ENCODE measurements at places on chromosomes 3 and 15.

DNA sequence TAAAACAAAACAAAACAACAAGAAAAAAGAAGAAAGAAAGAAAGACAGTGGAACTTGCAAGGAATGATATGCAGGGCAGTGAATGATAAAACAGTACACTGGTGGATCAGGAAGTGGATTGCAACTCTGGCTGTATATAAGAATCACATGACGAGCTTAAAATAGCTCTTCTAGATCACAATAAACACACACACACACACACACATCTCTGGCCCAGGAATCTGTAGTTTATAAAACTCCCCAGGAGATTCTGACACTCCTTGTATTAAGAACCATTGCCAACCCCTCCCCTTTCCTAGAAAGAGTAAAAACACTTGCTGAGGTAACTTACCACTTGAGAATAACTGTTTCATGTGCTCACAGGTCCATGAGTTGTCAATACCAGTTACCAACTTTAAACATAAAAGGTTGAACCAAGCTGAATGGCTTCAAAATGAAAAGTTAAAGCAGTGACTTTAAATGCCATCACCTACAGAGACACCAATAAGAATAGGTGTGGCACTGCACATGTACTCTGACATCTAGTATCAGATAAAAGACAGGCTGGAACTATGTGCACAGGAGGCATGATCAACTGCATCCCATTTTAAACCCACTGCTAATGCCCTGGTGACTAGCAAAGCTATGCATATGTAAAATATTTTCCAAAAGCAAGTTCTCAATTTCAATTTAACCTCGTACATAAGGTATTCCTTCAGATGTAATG lies 3.9 kb downstream of the CPOX start:
- DNase-seq, result no peak

GRCh38 chr3:167814441-167814951 lies 79.0 kb downstream of the SERPINI1 start:
- DNase-seq, result no peak

DNA sequence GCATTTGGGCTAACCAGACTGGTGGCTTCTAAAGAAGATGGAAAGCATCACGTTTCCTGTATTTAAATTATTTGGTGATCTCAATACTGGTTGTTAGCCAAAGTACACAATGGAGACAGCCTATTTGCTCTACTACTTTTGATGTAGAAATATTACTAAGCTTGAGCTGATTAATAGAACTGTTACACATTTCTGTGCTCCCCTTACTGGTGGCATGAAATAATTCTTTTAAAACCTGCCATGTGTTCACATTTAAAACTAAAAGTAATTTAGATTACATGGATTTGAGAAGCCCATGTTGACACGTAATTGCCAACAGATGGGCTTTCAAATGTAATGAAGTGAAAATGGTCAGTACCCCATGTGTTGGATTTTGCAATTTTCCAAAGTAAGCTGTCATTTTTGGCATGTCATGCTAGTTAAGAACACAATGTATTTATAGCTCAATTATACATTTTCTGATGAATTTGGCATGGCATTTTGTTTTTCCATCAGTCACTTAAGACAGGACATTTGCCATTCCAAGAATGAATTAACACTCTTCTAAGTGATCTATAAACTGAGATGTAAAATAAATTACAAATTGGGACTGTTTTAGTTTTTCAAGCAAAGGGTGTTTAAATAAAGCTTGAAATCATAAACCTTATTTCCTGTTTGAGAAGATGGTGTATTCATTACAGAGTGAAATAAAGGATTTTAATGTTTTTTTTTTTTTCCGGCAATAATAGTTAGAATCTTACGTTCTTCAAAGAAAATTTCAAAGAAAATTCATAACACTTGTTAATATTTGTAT lies 10.8 kb upstream of the RARRES1 start:
- DNase-seq, result no peak

DNA sequence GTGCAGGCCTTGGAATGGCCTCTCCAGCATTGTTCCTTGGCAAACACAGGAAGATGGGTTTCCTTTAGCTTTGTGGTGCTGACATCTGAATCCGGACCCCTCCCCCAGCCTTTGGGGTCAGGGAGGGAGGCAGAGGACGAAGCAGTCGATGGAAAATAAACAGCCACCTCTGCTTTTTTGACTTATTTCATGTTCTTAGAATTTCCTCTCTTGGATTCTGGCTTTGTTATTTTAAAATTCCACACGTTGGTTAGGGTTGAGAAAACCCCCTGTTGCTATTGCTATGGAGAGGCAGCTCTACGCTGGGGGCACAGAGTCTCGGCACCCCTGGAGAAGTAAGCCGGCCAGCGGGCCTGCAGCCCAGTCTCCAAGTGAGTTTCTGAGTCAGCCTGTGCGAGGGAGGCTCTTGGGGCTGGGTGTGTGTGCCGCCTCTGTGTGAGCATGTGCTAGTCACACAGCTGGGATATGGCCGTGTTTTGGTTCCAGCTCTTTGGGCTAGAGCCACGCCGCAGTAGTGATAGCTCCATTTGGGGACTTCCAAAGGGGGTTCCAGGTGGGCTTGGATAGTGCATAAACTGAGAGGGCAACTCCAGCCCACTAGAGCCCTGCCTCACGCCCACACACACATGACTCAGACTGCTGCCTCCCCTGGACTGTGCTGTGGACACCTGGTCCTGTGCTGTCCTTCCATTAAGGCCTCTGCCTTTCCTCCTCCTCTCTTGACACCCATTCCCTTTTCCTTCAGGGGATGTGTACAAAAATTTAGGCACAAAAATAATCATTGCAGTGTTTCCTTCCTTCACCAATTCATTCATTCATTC lies 58.8 kb downstream of the AMOTL2 start:
- peak; percentile 71 for DNase-seq

- no peak for DNase-seq
Measured at GRCh38 chr15:91679447-91679846, 174.1 kb upstream of the SLCO3A1 start.

DNA sequence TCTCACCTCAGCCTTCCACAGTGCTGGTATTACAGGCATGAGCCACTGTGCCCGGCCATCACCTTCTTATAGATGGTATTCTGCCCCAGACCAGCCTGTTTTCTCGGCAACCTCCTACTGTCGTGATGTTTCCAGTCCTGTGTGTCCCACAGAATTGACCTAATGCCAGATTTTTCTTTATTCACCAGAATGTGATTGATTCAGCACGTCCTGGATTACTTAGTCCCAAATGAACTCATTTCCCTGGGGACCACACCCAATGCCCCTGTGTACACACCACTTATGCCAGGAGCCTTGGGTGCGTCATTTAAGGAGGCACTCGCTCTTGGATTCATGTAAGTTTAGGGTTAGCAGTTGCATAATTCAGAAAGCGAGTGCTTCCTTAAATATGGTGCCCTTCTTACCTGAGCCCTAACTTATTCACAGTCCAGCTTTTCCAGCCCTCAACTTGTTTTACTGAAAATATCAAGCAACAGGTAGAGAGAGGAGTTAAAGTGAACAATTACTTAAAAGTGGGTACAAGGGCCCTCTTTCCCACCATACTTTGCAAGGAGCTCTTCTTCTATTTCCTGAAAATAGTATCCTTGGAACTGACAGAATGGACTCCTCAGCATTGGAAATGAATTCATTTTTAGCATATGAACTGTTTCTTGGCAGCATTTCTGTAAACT lies 64.6 kb upstream of the UBE2E1 start:
- DNase-seq, result no peak

DNA sequence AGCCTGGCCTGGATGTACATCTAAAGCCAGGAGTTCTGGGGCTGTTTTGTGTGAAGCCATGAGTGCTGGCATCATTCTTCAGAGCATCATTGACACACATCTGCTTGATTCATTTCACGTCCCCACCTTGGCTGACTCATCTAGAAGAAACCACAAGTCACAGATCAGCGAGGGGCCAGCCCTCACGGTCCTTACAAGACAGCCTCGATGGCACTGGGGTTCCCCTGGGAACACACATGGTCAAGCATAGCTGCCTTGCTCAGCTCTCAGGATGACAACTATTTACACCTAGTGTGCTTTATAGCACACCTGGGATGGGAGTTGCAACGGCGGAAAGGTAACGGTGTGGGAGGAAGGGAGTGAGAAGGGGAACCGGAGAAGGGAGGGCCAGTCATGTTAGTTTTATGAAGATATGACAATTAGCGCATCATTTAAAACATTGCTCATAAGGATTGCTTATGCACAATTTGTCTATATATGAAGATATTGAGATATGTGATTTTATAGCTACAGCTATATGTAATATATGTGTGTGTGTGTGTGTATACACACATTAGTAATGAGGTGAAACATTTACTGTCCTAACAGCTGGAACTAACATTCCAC lies 227.1 kb downstream of the RPLP1 start:
- no peak for DNase-seq

DNA sequence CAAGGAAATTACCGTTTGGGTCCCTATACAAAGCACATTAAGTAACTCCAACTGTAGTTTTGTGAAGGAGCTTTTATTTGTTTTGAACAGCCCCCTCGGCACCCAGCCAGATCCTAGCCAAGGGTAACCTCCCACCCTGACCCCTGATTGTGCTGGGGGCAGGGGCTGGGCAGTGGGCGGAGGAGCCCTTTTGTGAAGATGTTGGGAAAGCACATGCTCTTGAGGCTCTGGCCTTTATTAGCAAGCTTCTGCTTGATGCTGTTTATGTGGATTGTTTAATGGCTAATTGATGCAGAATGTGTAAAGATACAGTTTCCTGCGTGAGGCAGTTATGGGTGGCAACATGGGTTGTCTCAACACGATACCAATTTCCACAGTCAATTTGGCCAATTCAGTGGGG lies 136.5 kb downstream of the MAP2K5 start:
- DNase-seq, result no peak

DNA sequence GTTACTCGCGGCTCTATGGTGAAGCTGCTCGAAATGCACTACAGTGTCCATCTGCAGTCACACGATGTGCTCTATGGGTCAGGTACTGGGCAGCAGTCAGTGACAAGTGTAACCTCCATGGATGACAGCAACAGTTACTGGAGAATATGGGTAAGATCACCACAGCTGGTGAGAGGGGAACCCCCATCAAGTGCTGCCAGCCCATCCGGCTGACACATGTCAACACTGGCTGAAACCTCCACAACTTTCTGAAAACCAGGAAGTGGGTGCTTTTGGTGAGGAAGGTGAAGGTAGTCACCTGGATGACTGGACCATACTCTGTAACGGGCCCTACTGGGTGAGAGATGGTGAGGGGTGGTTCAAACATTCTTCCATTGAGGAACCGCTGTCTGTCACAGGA lies 87.4 kb upstream of the C15orf39 start:
- DNase-seq, result no peak

DNA sequence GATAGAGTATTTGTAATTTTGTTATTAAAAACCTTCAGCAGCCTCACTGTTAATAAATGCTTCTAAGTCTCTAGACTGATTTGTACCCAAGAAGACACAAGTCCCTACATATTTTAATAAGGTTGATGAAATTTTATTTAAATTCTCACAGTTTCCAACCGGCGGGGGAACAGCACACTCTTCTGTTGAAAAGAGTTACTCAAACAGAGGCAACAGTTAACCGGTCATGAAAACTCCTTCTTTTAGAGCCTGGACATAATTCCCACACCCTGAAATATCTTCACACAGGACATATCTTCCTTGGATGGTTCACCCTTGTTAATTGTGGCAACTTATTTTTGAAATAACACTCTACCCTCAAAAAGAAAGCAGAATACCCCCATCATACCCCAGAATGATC lies 278.8 kb downstream of the FOXP1 start:
- peak; percentile 55 for DNase-seq

DNA sequence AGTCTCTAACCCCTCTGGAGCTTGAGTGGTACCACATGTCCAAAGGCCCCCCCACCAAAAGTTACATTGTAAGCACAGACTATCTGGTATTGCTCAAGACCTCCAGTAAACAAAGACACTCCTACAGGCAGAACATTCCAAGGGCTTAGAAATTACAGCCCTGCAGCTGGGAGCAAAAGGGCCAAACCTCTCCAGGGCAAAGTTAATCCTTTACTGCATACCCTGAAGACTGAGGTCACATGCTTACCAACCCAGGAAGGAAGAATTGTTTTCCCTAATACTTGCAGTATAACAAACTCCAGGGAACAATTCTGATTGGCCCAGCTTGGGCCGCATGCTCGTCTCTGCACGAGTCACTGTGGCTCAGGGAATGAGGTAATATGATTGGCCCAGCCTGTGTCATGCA lies 266.1 kb upstream of the NR2F2 start:
- peak; percentile 27 for DNase-seq

- DNase-seq, result no peak
Measured at GRCh38 chr15:90213122-90213817, 12.1 kb downstream of the SEMA4B start.

- DNase-seq, result peak; percentile 64
Measured at GRCh38 chr3:107978131-107979055, 112.4 kb downstream of the CD47 start.

- no peak for DNase-seq
Measured at GRCh38 chr3:197239857-197240256, 58.6 kb downstream of the DLG1 start.

DNA sequence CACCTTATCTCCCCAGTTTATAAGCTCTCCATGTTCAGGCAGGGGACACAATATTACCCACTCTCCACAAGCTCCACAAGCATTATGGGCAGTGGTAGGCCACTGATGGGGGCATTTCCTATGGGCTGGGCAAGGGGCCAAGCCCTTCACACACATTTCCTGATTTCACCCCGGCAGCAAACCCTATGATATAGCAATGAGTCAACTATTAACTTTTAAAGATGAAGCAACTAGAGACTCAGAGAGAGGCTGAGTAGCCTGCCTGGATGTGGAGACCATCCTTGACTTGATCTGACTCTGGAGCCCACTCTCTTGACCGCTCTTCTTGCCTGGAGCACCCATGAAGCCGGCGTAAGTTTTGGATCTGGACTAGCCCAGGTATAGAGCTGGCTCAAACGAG lies 27.4 kb downstream of the FOXL2NB start:
- no peak for DNase-seq

- DNase-seq, result no peak
Measured at GRCh38 chr15:71880276-71880675, 69.9 kb downstream of the NR2E3 start.

DNA sequence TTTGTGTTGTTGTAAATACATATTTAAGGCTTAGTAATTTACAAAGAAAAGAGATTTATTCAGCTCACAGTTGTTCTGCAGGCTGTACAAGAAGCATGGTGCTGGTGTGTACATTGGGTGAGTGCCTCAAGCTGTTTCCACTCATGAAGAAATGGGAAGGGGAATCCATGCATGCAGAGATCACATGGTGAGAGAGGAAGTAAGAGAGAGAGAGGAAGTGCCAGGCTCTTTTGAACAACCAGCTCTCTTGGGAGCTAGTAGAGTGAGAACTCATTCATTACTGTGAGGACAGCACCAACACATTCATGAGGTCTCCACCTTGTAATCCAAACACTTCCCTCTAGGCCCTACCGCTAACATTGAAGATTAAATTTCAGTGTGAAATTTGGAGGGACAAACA lies 909.2 kb downstream of the NSUN3 start:
- no peak for DNase-seq

GRCh38 chr15:52481915-52482314 lies 46.8 kb downstream of the MYO5A start:
- DNase-seq, result no peak

- no peak for DNase-seq
Measured at GRCh38 chr3:48555949-48556795, 431 bp downstream of the PFKFB4 start.

GRCh38 chr3:120072867-120073525 lies 21.3 kb downstream of the GSK3B start:
- no peak for DNase-seq

GRCh38 chr15:41028853-41029252 lies 75.6 kb downstream of the CHAC1 start:
- DNase-seq, result no peak

Measured in testis (tissue), 5 donors.